ENCODE measurements at places on chromosomes 6 and 20.

- DNase-seq: no peak
Measured at GRCh38 chr6:106162921-106163320, 76.8 kb downstream of the PRDM1 start.

DNA sequence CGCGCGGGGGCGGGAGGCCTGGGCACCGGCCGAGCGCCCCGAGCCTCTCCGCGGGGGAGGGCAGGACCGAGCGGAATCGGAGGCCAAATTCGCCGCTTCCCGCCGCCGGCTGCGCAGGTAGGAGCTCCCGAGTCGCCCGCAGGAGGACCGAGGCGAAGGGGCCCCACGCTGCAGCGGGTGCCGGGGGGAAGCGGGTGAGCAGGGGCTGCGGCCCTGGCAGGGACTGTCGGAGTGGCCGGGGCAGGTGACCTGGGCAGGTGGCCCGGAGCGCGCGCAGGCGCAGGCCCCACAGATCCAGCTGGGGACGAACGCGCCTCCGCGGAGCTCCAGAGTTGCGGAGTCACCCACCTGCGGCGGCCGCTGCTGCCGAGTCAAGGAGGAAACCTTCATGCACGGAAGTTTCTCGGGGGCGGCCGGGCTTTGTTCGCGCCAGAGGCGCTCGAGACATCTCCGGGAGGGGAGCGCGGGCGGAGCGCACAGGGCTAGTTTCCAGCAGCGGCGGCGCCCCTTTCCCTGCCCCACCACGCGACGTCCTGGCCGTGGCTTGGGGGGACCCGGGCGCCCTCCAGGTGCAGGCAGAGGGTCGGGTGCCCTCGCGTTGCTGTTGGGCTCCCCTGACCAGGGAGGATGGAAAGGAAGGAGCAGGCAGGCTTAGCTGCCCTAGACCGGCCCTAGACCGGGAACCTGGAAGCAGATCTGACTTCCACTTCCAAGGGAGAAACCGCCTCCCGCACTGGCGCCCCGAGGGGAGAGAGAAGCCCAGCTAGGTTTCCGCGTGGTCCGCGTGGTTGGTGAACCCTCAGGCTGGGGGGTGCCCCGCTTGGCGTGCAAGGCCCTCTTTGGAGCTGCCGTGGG, 590 bp downstream of the SLCO4A1 start:
- peak; percentile 57 for DNase-seq

GRCh38 chr6:119348096-119348747, 1.3 kb downstream of the MAN1A1 start:
- DNase-seq: peak; percentile 21

DNA sequence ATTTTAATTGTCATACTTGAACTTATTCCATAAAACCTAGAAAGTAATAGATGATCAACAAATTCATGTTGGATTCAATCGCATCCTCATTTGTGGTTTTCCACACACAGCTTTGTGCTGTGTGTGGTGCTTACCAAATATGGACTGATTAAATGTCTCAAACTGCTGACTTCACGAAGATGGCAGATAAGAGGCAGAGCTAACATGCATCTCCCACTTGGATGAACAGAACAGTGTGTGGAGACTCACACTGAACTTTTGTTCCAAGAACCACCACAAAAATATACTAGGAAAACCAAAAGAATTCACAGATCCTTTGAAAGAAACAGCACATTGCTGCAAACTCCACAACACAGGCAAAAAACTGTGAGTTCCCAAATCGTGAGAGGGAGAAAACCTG, 603.7 kb downstream of the TENT5A start:
- DNase-seq: no peak

GRCh38 chr6:13303668-13304017, 24.7 kb downstream of the TBC1D7 start:
- DNase-seq: no peak

- DNase-seq: peak; percentile 30
Measured at GRCh38 chr6:29976588-29977424, 34.5 kb downstream of the HLA-A start.

GRCh38 chr6:31579119-31579505, 3.1 kb downstream of the LTB start:
- DNase-seq: no peak

DNA sequence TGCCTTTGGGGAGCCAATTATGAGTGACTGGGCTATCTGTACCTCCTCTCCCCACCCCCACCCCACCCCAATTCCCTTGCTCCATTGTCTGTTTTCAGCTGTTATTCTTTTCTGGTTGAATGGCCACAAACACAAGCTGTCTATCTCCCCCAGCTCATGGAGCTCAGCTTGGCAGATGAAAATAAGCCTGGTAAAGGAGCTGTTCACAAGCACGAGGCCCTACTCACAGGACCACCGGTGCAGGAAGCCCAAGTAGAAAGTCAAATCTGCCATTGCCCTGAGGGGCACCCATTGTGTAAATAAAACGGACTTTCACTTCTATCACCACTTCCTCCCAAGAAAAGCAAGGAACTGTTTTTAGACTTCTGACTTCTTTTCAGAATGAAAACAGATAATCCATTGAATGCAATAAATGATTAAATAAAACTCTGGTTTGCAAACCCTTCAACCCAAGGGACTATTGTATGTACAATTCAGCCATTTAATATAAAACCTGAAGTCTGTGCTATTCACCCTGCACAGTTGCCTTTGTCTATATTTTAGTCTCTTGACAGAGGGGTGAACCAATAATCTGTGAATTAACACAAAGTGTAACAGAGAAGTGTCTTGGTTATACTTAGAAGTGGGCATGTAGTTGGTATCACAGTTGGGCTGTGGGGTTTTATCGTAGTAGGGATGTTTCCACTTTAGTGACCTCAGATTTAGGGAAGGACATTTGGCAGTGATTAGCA, 27.7 kb downstream of the RIPOR2 start:
- DNase-seq: no peak

DNA sequence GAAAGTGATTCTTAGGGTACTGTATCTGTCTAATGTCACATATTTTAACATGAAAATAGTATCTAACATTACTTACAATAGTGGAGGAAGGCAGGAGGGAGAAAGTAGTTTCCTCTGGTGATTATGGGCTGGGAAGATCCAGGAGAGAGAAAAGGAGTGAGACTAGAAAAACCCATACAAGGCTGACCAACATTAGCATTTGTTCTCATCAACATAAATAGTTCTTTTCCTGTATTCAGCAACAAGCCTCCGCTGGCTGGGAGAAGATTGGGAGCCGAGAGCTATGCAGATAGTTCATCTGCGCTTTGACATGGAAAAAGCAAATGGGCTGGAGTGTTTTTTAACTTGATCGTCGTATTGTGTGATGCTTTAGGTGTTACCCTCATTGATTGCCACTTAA, 239.4 kb downstream of the PHACTR1 start:
- no peak for DNase-seq

DNA sequence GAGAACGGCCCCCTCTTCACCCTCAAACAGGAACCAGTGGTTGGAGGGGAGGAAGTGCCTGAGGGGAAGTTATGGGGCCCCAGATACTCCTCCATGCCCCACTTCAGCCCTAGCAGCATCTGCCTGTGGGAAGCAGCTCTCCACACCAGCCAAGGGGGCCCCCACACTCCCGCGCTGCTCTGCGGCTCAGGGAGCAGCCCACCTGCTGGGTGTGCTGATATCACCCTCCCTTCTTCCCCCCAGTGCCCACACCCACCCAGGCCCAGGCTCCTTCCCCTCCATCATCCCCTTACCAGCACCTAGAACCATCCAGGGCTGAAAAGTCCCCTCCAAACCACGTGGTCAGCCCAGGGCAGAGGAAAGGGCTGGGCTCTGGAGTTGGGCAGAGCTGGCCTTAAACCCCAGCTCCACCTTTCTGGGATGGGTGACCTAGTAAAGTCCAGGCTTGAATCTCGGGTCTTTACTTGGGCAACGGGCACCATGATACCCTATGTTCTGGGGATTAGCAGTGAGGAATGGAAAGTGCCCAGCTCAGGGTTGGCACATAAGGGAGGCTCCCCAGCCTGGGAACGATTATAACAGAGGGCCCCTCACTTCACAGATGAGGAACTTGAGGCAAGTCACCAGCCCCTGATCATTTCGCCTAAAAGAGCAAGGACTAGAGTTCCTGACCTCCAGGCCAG, 663 bp downstream of the LST1 start:
- DNase-seq: no peak

DNA sequence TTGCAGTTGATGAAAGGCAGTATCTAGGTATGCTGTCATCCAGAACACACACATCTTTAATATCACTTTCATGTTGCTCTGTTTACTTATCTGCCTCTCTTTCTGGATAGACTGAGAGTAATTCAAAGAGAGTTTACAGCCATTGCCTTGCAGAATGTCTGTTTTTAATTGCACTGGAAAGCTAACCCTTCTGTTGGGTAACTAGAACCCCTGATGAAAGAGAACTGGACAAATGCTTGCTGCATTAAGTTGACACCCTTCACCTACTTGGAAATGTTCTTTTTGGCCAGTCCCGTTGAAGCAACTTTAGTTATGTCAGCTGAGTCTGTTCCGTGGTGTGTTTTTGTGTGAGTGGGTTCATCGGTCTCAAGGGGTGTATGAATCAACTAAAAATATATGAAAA, 383.8 kb upstream of the CITED2 start:
- DNase-seq: no peak

DNA sequence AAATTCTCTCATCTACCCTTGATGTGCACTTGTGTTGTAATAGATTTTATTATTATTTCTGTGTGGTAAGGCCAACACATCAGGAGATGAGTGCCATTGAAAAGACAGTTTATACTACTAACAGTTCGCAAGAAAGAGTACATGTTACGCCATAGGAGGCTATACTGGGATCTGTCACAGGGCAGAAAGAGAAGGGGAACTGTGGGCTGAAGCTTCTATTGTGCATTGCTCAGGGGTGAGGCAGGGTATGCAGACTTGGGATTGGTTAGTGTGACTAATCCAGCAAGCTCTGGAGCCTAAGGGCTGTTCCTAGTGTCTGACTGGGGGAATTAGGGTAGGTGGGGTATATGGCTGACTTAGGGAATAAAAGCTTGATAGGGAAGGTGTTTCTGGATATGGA, 50.9 kb downstream of the GPR63 start:
- no peak for DNase-seq

GRCh38 chr20:10604865-10605440, 68.8 kb downstream of the JAG1 start:
- DNase-seq: no peak

DNA sequence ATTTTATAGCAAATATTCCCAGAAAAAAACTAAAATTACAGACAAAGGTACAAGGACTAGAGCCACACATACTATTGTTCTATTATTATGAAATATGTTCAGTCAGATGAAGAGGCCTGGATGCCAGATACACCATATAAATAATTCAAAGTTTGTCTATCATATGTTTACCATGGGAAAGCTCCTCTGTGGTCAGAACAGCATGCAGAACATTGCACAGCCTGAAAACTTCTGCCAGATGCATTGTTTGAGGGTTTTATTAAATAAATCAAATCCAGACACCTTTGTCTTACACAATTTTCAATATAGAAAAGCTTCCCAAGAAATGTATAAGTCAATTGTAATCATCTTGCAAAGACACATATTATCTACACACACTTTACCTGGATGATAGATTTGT, 35.0 kb upstream of the COL21A1 start:
- no peak for DNase-seq

- no peak for DNase-seq
Measured at GRCh38 chr6:33689148-33689494, 22.4 kb downstream of the UQCC2 start.
